Activated naive CD8-positive, alpha-beta T cell treated with anti-CD3 and anti-CD28 coated beads for 36 hours (primary cell): ENCODE measurements at places on chromosomes 11 and 22.
A peak's percentile ranks its signal among the peaks of the same experiment; 100 is the strongest.

GRCh38 chr11:70312401-70313357 lies 42.2 kb downstream of the PPFIA1 start:
- no peak for DNase-seq

GRCh38 chr11:64854534-64855502 lies 10.4 kb upstream of the CDC42BPG start:
- DNase-seq, result peak; percentile 58

GRCh38 chr11:70220136-70220535 lies 17.0 kb downstream of the FADD start:
- DNase-seq, result no peak

GRCh38 chr11:113977701-113978100 lies 2.8 kb downstream of the HTR3A start:
- no peak for DNase-seq

DNA sequence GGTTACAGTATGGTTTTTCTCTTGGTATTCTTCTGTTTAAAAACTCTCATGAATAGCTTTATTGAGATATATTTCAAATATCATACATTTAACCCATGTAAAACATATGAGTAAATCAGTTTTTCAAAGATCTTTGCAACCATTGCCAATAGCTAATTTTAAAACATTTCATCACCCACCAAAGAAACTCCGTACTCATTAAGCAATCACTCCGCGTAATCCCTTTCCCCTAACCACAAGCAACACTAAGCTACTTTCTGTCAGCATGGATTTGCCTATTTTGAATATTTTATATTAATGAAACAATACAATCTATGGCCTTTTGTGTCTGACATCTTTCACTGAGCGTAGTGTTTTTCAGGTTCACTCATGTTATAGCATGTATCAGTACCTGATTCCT lies 697.9 kb upstream of the ANO5 start:
- DNase-seq, result no peak

DNA sequence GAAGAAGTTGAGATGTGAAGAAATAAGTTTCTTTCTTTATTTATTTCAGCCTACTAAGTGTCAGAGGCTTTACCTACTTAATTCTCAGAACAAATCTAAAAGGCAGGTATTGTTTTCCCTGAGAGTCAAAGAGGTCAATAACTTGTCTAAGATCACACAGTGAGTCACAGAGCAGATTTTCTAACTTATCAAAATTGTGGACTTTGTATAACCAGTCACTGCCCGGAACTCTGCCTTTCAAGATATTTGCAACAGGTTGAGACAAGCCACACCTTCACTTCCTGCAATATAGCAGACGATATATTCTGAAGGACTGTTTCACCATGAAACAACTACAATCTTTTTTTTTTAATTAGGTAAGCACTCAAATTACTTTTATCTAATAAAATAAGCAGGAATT lies 10.5 kb upstream of the MMP3 start:
- DNase-seq, result no peak

DNA sequence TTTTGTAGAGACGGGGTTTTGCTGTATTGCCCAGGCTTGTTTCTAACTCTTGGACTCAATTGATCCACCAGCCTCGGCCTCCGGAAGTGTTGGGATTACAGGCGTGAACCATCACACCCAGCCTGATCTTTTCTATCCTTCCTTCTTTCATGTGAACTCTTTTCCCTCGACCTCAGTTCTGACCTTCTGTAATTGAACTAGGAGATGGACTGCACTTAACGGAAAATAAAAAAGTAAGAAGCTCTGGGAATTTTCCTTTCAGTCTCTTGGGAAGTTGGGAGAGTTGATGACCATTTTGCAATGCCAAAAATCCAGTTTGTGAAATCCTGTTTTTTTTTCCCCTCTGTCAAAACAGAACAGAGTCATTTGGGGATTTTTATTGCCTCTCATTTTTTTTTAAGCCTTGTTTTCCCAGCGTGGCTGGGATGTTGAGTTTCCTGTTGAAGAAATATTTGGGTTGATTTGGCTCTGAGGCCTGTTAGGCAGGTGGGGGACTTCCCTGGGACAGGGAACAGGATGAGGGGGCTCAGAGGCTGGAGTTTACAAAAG lies 26.9 kb upstream of the CYB5R3 start:
- DNase-seq, result no peak

GRCh38 chr22:42356533-42356932 lies 75.7 kb downstream of the NFAM1 start:
- no peak for DNase-seq

DNA sequence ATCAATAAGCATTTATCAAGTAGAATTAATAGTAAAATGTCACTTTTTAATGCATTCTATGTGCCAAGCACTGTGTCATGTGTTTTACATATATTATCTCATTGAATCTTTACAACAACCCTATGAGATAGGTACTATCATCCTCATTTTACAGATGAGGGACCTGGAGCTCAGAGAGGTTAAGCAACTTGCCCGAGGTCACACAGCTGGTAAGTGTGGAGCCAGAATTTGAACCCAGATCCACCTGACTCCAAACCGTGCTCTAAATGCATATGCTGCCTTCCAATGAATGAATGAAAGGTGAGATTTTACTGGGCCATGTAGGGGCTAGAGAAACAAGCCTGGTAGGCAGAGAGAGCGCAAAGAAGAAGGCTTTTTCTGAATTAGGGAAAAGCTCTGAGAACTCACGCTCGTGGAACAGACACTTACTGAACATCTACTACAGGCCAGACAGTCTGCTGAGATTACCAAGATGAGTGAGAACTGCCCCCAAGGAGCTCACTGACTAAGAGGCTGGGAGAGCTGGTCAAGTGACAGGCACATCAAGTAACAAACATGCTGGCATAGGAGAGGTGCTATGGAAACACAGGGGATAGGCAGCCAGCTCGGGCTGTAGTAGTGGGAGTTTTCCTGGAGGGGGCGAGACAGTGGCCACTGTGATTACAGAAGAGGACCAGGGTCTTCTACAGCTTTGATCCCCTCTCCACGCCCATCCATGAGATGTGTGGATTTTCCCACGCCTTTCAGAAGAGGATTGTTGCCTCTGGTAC lies 4.4 kb downstream of the ABCG4 start:
- DNase-seq, result no peak

DNA sequence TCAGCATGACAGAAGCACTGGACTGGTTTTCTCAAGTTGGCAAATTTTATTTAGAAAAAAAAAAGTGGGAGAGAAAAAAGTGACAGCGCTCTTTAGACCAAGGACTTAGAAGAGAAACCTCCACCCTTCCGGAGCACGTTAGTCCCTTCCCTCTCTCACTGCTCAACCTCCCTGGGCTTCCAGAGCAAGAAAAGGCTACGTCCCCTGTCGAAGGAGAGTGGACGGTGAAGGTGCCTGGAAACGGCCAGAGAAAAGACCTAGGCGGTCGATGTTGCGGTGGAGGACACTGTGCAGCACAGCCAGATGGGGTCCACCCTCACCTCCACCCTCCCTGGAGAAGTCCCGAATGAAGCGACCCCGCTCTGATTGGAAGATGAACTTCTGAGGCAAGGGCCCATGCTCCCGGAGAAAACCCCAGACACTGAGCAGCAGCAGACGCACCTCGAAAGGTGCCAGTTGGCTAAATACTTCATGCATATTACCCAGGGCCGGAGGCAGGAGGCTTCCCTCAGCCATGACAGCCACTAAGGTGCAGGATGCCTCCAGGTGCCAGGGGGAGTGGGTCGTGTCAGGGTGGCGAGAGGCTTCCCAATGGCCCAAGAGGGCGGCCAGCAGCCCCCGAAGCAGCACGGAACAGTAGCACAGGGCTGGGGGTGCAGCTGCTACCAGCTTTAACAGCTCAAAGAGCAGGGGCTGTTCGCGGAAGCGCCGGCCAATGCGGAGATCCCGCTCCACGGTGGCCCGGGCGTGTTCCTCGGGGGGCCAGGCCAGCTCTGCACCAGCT lies 604 bp upstream of the GANAB start:
- DNase-seq, result no peak

DNA sequence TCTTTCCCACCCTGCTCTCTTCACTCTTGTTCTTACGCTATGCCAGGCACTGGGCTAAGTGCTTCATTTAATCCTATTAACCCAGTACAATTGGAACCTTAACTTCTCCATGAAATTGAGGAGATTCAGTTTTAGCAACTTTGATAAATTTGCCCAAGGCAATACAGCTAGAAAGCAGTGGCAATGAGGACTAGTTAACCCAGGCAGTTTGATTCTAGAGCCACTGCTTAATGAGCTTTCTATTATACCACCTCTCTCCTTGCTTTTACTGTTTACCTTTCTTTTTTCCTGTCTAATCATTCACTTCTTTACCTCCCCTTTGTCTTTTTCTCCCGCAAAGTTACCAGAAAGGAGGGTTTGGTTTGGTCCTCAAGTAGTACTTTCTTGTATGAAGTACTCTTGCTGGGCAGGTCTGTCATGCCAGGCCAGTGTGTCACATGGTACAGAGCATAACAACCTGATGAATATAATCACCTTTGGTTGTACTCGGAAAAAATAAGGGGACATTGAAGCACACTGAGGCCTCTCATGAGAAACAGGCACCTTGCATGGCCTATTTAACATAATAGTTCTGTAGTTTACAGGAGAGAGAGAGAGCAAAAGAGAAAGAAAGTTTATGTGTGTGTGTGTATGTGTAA lies 70.6 kb downstream of the PDHX start:
- DNase-seq, result no peak

DNA sequence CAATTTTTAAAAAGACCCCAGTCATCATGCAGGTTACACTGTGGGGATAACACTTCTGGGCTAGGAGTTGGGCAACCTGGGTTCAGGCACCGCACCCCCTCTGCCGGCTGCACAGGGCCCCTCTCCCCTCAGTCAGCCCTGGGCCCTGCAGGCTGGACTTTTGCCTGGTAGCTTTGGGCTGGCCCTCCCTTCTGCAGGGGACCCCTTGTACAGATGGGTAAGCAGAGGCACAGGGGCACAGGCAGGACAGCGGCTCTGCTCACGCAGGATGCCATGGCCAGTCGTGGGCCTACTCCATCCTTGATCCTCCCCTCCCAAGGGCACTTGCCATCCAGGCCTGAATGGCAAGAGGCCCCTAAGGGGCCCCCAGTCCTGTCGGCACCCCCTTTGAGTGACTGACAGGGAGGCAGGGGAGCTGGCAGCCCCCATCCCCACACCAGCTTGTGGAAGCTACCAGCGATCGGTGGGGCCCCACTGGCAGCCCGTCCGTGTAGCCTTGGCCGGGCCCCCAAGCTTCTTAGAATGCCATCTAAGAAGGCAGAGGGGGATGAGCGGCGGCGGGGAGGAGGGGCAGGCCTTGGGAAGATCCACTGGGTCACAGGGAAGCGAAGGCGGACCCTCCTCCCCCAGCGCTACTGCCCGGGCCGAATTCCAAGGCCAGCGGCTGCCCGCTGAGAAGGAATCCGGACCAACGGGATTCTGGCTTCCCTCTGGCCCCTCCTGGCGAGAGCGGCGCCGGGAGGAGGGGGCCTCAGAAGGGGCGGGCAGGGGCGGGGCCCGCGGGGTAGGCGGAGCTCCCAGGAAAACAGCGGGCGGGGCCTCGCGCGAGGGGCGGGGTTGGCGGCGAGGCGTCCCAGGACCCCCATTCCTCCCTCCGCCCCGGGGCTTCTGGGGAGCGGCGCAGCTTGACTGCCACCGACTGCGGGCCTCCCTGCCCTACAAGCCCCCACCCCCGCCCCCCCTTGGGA lies 6.8 kb upstream of the CHKA start:
- no peak for DNase-seq

DNA sequence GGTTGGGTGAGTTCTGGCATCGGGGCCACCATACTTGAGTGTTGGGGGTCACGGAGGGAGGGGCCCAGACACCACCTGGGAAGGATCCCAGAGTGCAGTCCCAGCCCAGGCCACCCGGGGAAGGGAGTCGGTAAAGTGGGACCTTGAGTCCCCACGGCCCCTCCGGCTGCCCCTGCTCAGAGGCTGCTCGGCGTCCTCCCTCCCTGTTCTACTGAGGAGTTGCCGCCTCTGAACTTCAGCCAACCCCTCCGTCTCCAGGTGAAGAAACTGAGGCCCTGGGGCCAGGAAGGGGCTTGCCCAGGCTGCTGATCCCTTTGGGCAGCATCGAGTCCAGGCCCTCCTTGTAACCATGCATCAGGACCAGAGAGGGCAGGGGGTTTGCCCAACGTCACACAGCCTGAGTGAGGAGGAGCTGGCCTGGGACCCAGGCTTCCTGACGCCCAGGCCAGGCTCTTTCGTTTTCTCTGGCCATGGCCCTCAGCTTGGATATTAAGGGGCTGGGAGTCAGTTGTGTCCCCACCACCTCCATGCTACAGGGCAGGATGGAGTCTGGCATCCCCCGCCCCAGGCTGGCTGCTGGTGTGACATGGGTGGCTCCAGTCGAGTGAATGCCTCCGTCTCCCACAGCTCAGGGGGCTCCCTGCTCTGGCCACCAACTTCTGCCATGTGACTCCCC lies 1.3 kb downstream of the PARVG start:
- DNase-seq, result peak; percentile 47

DNA sequence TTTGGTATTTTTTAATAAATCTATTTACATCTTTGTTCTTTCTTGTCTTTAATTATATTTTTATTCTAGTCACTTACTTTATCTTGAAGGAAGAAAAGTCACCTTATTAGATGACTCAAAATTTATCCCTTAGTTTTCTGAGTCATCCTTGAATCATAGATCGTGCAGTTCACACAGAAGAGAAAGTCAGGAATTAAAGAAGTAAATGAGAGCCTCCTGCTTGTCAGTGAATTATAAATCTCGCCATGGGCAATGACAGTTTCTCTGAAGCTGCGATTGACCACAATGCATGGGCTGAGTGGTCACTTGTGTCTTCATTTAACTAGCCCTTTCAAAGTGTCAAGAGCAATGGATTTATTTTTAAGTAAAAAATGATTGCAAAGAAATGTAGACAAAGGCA lies 91.2 kb downstream of the LUZP2 start:
- no peak for DNase-seq

DNA sequence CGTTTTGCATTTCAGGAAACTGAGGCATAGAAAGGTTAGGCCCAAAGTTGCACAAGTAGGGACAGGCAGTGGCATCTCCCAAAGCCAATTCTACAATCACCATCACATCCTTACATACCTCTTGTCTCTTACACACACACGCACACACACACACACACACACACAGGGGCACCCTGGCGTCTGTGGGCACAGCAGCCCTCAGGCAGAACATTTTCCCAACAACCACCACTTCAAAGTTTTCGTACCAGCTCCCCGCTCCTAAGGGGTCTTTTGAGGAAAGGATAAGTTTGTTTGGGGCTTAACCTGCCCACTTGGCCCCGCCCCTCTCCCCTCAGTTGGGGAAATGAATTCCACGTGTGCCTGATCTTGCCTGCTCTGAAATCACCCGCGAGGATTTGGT lies 14.7 kb upstream of the LRRC32 start:
- no peak for DNase-seq

DNA sequence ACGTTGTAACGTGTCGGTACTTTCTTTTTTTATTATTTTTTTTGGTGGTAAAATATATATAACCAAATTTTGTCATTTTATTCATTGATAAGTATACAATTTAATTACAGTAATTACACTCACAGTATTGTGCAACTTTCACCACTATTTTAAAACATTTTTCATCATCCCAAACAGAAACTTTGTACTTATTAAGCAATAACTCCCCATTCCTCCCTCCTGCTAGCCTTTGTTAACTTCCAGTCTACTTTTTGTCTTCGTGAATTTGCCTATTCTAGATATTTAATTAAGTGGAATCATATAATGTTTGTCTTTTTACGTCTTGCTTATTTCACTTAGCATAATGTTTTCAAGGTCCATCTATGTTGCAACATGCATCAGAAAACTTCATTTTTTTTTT lies 58.5 kb downstream of the STIM1 start:
- no peak for DNase-seq

GRCh38 chr22:46696229-46696518 lies 41.9 kb downstream of the CERK start:
- DNase-seq, result no peak
